ENCODE measurements at places on chromosomes 11 and 22.

GRCh38 chr22:27874764-27875163 lies 44.3 kb downstream of the PITPNB start:
- DNase-seq: no peak

GRCh38 chr11:106262852-106263251 lies 185.4 kb downstream of the AASDHPPT start:
- no peak for DNase-seq

GRCh38 chr22:24450610-24451009 lies 23.2 kb downstream of the ADORA2A start:
- DNase-seq: no peak

GRCh38 chr11:73652856-73653559 lies 6.6 kb downstream of the PLEKHB1 start:
- DNase-seq: no peak

GRCh38 chr11:61157743-61158142 lies 3.5 kb downstream of the VPS37C start:
- no peak for DNase-seq

DNA sequence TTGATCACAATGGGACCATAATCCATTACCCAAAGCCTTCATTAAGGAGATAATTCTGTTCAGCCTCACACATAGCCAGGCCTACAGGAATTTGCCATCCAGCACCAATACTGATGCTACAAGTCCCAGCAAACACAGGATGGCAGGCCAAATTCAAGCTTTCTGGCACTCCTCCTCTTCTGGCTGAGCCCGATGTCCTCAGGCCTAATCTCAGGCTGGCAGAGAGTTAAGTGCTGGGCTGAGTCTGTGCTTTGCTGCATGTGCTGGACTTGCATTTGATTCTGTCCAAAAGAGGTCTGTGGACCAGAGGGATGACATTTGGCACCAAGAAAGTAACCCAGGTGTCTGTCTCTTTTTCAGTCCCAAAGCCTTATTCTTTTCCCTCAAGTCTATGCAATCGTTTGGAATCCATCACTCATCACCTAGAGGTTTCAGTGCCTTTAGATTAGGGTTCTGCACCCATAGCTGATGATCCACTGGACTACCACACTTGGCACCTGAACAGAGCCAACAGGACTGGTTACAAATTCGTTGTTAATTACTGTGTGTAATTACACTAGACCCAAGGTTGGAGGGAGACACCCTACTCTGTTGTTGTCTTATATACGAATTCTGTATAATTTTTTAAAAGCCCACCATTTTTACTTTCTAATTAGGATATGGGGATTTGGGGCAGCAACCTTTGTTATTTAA lies 19.4 kb upstream of the LIN7C start:
- DNase-seq: no peak

DNA sequence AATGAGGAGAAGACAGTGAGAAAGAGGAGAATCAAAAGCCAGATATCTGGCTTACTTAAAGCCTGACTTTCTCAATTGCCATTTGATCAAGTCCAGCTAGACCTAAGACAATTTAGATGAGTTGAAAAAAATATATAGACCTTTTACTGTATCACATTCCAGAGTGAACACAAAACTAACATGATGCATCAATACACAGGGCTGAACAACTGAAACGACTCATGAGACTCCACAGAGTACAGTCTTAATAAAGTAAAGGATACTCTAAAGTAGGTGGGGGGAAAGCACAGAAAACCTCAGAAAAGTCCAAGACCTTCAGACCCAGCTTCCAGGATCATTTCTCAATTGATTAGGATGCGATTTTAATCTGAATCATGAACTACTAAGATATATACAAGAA lies 95.3 kb upstream of the OR9G4 start:
- no peak for DNase-seq

DNA sequence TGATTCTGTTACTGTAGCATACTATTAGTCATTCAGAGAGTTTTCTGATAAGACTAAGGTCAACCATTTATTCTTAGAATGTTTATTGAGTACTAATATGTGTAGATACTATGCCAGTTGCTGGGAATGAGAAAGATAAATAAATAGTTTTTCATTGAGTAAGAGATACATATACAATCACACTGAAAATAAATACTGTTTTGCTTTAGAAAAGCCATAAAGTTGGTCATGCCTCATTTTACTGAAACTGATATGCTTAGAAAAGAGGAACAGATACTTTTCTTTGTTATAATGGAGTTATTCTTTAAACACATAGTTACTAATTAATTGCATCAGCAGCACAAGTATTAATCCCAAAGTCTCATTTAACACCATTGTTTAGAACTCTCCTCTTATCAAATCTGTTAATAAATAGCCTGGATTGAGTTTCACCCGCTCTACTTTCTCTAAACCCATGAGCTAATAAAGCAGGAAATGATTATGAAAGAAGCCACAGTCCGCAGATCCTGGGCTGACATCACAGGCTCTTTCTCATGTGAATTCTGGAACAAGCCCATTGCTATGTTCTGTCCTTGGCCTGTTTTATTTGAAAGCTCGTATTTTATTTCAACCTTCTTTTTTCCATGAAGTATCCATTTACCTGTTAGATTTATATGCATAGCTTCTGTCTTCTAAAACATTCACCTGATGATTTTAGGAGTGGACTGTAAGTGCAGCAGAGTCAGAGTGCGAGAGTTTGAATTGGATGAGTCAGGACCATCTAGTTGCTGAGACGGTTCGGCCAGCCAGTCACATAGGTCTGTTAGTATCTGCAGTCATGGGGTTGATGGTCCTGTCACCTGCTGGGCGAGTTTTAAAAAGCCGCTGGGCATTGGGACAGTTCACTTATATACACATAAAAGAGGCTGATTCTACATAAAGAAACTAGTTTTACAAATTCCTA lies 35.5 kb downstream of the PIWIL4 start:
- DNase-seq: peak; percentile 11

GRCh38 chr11:108766596-108767173 lies 101.8 kb downstream of the DDX10 start:
- DNase-seq: no peak

DNA sequence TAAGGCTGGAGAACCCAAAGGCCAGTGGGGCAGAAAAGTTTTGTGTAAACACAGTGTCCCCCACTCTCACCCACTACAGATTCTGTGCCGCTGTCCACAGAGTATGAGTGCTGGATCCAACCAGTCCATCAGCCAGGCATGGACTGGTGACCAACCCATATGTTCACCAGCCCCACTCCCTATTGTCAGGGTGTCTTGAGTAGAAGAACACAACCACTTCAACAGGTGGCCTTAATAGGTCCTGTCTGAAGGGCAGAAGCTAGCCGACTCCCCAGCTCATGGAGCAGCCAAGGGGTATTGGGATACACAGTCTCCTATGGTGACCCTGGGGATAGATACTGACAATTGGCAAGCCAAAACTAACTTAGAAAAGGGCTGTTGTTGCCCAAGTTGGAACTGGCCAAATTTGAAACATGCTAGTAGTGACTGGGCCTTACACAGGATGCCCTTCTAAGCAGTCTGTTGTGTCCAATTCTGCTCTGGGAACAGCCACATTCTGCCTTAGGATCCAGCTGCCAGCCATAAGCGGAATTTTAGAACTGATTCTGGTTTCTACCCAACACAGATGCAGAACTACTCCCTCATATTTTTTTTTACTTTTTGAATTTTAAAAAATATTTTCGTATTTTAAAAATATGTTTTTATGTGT lies 19.8 kb upstream of the PGM2L1 start:
- no peak for DNase-seq

GRCh38 chr11:9893474-9893873 lies 229.6 kb downstream of the SWAP70 start:
- DNase-seq: no peak

GRCh38 chr11:70578371-70578770 lies 180.0 kb downstream of the CTTN start:
- no peak for DNase-seq

GRCh38 chr11:95148406-95148805 lies 58.8 kb downstream of the ENDOD1 start:
- DNase-seq: no peak

GRCh38 chr11:60914633-60915247 lies 782 bp downstream of the TMEM109 start:
- DNase-seq: no peak

GRCh38 chr11:44004452-44005062 lies 43.2 kb upstream of the ACCSL start:
- no peak for DNase-seq

- no peak for DNase-seq
Observed at GRCh38 chr22:26416670-26417276, 12.3 kb upstream of the ASPHD2 start.

- no peak for DNase-seq
Observed at GRCh38 chr11:7512525-7513233, 1.1 kb upstream of the PPFIBP2 start.

GRCh38 chr11:85946221-85946620 lies 91.0 kb downstream of the CCDC83 start:
- no peak for DNase-seq

- DNase-seq: no peak
Observed at GRCh38 chr11:2742201-2742600, 42.4 kb upstream of the KCNQ1OT1 start.

GRCh38 chr22:36590441-36591056 lies 61.6 kb upstream of the EIF3D start:
- DNase-seq: no peak

GRCh38 chr22:17083811-17084441 lies 874 bp upstream of the IL17RA start:
- DNase-seq: no peak

DNA sequence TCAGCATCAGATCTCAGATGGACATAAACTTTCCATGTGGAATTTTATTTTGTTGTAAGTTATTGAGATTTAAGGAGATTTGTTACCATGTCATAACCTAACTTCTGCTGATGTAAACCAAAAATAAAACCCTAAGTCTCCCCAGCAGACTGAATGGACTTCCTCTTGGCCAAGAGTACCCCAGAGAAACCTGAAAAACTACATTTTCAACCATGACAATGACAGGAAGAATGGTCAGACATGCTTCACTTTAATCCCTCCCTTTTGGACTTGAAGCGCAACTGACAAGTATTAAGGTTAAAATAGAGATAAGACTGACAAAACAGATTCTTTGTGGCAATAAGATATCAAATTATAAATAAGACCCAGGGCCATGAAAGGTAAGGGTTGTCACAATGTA lies 579.7 kb upstream of the RAG2 start:
- DNase-seq: no peak

DNA sequence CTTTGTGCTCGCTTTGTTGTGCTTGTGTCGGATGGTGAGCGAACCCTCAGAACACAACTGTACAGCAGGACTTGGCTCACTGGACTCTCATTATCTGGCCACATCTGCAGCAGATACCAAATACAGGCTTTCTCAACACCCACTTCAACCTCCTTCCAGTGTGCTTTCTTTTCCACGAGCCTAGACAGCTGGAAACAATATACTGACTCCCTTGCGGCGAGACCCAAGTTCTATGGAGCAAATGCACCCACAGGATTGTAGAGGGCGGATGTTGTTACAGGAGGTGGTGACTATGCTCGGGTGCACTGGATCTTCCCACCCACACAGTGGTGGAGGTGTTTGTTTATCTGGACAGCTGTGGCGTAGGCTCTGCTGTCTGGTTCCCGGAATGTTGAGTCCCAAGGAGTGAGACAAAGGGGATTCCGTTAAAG lies 204.3 kb downstream of the TENM4 start:
- DNase-seq: no peak

DNA sequence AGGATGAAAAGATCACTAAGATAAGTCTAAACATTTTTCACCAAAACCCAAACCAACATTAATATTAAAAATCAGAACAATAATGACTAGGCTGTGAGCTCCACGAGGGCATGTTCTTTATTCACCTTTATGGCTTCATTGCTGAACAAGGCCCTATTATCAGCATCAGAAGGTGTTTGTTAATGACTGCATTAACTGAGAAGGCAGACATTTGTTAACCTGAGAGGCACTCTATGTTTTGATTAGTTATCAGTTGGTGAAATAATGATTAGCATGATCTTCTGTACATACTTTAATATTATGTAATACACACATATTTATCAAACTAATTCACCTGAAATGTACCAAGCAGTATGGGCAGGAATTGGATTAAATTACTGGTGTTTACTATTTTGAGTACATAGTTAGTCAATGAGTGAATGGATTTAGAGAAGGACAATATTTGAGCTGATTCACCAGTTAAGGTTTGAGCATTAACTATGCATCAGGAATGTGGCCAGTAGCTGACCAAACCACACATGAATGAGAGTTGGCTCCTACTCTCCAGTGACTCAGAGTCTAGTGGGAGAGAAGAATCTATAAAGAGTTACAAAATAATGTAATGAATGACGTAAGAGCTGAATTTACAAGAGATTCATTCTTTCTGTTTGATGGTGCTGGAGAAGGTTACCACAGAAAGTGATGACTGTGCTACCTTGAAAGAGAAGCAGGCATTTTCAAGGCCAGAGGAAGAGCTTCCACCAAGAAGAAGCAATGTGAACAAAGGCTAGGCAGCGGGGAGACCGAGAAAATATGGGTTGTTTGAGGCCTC lies 6.7 kb downstream of the IL18 start:
- no peak for DNase-seq

DNA sequence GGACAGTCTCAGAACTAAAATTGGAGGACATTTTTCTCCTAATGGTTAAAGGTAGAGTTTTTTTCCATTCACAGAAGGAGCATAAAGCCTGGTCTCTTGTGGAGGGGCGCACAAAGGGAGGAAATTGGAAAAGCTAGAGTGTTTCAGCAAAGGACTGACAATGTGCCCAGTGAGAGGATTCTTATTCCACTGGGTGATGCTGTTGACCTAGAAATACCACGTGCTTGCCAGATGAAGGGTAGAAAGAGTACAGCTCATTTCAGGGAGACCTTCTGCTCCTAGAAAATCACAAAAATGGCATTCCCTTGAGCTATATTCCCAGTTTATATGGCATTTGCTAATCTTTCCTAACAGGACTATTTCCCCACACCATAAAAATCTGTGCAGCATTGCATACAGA lies 21.1 kb downstream of the MS4A6E start:
- DNase-seq: no peak

DNA sequence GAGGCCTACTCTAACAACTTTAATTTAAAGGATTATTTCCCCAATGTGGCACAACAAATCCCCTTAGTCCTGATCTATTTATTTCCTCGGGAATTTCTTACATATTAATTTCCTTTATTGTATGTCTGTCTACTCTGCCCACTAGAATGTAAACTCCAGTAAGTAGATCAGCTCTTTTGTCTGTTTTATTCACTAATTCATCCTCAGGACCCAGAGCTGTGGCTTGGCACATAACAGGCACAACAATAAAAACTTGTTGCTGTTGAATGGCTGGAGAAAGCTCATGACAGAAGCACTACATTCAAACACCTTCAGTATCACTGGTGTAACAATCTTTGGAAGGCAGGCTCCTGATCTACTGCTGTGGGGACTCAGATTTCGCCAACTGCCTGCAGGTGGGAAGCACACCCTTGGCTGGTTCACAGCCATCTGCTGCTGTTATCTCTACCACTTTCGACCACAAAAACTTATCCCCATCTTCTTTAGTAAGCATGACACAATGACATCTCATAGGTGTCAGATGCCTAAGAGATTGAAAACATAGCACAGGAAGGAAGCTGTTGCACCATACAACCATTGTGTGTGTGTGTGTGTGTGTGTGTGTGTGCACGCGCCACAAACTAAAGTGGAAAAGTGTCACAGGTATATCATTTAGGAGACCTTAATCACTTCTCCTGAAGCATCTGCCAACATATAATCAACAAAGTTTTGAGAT lies 11.9 kb downstream of the HIRA start:
- DNase-seq: no peak

GRCh38 chr11:30045144-30045543 lies 28.3 kb upstream of the KCNA4 start:
- no peak for DNase-seq
